ENCODE measurements at places on chromosomes 4 and X.

- DNase-seq = no peak
Measured at GRCh38 chr4:77418333-77418732, 187.3 kb upstream of the CXCL13 start.

DNA sequence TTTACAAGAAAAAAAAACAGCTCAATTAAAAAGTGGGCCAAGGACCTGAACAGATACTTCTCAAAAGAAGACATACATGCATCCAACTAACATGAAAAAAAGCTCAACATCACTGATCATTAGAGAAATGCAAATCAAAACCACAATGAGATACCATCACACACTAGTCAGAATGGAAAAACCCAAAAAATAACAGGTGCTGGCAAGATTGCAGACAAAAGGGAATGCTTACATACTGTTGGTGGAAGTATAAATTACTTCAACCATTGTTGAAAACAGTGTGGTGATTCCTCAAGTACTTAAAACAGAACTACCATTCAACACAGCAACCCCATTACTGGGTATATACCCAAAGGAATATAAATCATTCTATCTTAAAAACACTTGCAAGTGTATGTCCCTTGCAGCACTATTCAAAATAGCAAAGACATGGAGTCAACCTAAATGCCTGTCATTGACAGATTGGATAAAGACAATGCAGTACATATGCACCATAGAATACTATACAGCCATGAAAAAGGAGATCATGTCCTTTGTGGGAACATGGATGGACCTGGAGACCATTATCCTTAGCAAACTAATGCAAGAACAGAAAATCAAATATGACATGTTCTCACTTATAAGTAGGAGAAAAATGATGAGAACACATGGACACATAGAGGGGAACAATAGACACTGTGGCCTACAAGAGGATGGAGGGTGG is 97.6 kb downstream of the RAB28 start:
- DNase-seq = no peak

DNA sequence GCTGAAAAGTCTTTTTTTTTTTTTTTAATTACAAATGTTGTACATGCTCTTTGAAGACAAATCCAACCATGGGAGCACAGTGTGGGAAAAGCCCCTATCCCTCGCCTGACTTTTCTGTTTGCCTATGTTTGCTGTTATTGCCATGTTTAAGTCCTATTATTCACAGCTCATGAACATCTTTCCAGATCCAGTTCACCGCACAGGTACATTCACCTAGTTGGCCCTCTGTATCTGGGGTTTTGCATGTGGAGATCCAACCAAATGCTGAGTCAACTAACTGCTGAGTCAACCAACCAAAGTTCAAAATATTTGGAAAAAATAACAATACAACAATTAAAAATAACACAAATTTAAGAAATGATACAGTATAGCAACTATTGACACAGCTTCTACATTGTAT is 100.1 kb upstream of the CLNK start:
- DNase-seq = no peak

DNA sequence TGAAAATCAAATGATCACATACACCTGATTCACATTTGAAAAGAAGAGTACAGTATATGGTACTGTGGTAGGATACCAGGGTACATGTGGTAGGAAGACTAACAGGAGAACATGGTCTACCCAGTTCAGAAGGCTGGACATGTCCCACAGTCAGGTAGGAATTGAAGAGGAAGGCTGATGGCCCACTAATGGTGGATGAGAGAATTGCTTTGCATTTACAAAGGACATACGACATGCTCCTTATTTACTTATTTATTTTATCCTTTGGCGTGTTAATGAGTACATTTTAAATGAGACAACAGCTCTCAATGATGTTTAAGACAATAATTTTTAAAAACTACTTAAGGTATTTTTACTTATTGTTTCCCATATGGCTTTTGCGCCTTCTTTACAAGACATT is 106.7 kb upstream of the BMP2K start:
- DNase-seq = no peak

- no peak for DNase-seq
Measured at GRCh38 chr4:159267869-159268285, 165.0 kb downstream of the RAPGEF2 start.

- no peak for DNase-seq
Measured at GRCh38 chr4:66045913-66046312, 375.6 kb upstream of the EPHA5 start.

- DNase-seq = no peak
Measured at GRCh38 chr4:100166297-100167039, 23.8 kb downstream of the DDIT4L start.

All from NCI-H2081 treated with DMSO at 0.1 percent for 48 hours (cell line).